WERI-Rb-1 (cell line): ENCODE measurements at places on chromosomes 16 and 17.

GRCh38 chr17:63774969-63775265, 947 bp downstream of the DDX42 start:
- DNase-seq: no peak

- no peak for DNase-seq
Measured at GRCh38 chr17:2449486-2449885, 48.6 kb upstream of the MNT start.

- DNase-seq: no peak
Measured at GRCh38 chr16:17244872-17245551, 225.7 kb downstream of the XYLT1 start.

GRCh38 chr16:86092586-86093480, 193.9 kb downstream of the IRF8 start:
- DNase-seq: no peak

DNA sequence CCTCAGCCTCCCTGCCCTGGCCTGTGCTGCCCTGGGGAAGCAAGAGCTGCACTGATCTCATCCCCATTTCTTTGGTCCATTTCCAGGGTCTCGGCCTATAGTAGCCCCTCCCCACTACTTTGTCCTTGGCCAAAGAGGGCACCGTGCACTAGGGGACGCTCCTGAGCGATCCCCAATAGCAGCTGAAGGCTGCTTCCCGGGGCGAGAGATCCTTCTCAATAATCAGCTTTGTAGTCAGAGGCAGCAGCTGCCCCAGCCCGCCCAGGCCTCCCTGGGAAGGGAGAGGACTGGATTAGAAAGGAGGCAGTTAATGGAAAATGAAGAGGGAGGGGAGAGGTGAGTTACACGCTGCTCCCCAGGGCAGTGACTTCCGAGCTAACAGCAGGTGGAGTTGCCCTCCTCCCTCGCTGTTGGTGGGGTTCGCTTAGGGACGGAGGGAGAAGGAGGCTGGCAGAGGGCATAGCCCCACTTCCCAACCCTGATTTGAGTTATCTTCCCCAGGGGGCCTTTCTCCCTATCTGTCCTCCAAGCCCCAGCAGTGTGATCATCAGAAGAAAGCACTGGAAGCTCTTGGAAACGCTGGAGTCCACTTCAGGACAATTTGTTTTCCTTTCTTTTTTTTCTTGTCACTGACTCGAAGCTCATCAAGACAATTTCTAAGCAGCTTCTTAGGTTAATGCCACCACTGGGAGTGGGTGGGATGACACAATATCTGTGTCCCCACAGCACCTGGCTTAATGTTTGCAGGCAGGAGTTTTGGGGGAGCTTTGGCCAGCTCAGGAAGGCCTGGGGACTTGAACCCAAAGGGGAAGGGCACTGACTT, 2.6 kb downstream of the MXRA7 start:
- peak; percentile 98 for DNase-seq

GRCh38 chr16:28053461-28053860, 10.1 kb downstream of the GSG1L start:
- DNase-seq: no peak

GRCh38 chr16:72427783-72428331, 255.9 kb upstream of the PMFBP1 start:
- no peak for DNase-seq

DNA sequence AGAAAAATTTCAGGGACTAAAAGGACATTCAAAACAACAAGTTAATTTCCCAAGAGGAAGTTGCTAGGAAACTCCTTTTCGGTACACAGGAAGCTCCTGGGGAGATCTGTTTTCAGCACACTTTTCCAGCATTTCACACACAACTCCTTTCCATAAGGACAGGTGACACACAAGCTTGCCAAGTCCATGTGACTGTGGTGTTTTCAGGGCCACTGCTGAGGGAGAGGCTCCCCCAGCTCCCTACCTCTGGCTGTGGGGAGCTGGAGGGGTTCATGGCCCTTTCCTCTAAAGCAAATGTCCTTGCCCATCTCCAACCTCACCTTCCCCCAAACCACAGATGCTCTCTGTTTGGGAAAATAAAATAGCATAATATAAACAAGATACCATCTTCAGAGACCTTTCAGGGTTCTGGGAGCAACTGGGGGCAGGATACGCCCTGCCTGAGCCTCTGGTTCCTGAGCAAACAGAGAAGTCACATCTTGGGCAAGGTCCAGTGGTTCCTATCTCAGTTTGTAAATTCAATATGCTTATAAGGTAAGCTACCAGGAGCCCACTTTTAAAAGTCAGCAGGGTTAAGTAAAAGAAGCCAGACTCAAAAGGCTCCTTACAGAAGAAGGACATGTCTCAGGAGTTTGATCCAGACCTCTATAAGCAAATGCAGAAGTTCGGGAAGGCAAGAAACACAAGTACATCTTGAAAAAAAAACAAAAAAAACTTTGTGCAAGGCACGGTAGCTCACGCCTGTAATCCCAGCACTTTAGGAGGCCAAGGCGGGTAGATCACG, 3.0 kb downstream of the PDZD9 start:
- DNase-seq: no peak

GRCh38 chr16:2211923-2212347, 1.3 kb upstream of the BRICD5 start:
- no peak for DNase-seq

- DNase-seq: no peak
Measured at GRCh38 chr16:21169249-21169981, 10.9 kb downstream of the LDAF1 start.

- peak; percentile 58 for DNase-seq
Measured at GRCh38 chr17:965311-965989, 14.1 kb downstream of the NXN start.

DNA sequence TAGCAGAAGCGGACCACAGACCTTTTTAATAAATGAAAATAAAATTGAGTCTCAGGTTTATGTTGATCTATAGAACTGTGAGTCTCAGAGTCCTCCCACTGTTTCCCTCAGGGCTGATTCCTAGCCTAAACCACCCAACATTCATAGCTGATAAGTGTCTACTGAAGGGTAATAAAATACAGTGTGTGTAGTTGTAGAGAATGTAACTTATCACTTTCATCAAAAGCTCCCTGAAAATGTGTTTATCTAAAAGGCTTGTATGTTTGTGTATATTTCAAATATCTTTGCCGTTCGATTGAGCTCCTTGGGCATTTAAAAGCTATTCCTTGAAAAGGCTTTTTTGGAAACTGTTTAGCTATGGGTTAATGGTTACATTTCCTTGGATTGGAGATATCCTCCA, 740.3 kb upstream of the SOX9 start:
- DNase-seq: no peak

- DNase-seq: no peak
Measured at GRCh38 chr17:35931794-35932425, 1.3 kb upstream of the RDM1 start.

GRCh38 chr17:65541453-65541852, 20.0 kb downstream of the AXIN2 start:
- DNase-seq: no peak

DNA sequence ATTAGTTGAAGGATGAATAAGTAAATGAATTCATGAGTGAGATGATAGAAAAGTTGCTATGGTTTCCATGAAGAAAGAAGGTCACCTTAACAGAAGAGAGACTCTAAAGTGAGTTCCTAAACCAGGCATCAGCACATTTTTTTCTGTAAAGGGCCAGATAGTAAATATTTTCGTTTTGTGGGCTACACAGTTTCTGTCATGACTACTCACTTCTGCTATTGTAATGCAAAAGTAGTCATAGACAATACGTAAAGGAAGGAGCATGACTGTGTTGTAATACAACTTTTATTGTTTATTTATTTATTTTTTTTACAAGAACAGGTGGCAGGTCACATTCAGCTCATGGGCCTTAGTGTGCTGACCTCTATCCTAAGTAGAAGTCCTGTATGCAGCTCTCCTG, 426.1 kb upstream of the DYNLRB2 start:
- no peak for DNase-seq

GRCh38 chr16:17832738-17833137, 362.0 kb upstream of the XYLT1 start:
- DNase-seq: no peak

DNA sequence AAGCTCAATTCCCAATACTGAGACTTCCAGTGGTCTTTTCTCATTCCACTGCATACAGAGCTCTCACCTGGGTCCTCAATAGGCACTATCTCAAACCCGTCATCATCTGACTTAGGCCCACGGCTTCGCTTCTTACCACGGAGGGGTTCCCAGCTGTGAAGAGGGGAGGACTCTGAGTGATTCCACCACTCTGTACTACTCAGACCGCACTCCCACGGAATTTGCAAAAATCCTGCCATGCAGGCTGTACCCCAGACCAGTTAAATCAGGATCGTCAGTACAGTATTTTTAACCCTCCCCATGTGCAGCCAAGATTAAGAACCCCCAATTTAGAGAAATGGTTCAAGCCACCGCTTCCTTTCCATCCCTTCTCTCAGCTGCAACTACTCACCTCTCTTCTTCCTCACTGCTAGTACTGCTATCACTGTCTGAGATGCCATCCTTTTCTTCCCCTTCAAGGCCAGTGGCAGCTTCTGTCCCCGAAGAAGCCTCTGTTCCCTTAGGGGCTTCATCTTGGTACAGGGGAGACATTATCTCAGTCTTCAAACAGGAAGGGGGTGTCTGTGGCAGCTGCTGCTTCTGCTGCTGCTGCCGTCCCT, 6.2 kb upstream of the PSMC5 start:
- DNase-seq: no peak

- no peak for DNase-seq
Measured at GRCh38 chr17:21378553-21378952, 2.4 kb downstream of the KCNJ12 start.

DNA sequence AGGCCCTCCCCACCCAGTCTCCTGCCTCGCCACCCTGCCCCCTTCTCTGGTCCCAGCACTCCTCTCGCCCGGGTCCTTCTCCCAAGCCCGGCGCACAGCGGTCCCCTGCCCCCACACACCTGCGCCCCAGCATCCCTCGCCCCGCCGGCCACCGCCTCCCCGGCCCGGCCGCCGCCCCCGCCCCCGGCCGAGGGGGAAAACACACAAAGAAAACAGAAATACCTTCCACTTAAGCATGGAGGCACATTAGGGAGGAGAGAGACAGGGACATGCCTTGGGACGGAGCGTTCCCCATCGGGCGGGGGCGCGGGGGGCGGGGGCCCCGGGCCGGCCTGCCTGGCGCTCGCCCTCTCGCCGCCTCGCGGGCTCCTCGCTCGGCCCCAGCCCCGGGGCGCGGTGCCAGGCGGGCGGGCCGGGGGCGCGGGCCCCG, 326 bp downstream of the SRCIN1 start:
- DNase-seq: no peak

- no peak for DNase-seq
Measured at GRCh38 chr17:82590881-82591539, 57.2 kb downstream of the WDR45B start.

DNA sequence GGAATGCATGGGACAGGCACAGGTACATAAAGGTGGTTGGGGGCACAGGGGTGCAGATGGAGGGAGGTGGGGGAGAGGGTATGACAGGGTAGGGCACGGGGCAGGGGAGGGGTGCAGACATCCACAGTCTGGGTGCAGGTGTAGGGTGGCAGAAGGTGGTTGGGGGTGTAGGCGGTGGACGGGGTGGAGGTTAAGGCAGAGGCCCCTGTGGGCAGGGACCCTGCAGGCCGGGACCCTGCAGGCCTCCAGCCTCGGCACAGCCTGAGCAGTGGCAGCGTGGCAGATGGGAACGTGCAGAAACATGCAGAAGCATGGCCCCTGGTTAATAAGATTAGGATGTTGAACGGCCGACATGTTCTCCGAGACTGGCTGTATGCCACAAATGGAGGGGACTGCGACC, 115.2 kb downstream of the RBFOX3 start:
- DNase-seq: peak; percentile 61

DNA sequence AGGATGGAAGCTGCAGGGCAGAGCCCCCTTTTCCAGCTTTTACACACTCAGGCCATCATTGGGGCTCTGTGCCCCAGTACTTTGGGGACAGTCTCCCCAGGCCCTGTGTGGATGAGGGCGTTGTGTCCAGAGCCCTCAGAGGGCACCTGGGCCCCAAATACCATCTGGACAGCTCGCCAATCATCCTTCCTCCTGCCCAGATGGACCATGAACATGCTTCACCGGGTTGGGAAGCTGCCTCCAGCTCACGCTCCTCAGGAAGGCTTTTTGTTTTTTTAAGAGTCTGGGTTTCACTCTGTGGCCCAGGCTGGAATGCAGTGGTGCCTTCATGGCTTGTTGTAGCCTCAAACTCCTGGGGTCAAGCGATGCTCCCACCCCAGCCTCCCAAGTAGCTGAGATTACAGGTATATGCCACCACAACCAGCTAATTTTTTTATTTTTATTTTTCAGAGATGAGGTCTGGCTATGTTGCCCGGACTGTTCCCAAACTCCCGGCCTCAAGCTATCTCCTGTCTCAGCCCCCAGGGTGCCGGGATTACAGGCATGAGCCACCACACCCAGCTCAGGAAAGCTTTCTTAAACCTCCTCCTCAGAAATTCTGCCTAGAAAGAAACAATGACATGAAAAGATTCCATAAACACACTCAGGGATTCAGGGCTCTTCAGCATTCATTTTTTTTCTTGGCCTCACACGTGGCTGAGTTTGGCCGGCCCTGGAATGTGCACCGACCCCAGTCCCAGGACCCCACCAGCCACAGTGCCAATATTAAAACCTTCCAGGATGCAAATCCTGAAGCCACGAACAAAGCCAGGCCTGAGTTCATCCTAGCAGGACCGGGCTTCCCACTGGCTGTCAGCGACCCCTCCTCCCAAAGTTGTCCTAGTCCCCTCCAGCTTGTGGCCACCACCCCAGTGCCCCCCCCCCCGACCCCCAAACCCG, 27.4 kb upstream of the ZNF423 start:
- DNase-seq: no peak

GRCh38 chr16:58160855-58161254, 31.7 kb upstream of the CFAP20 start:
- no peak for DNase-seq

DNA sequence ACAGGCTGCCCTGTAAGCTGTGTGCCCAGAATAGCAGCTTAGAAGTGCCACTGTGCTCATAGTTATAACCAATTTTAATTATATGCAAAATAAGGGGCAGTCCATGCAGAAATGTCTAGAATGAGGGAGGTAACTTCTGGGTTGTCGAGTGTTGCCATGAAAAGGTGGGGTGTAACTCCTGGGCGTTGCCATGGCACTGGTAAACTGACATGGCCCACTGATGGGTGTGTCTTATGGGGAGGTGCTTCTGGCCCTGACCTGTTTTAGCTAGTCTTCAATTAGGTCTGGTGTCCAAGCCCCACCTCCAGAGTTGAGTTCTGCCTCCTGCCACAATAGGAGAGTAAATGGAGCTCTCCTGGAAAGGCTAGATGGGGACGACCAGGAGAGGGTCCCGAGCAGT, 120.6 kb downstream of the SALL1 start:
- no peak for DNase-seq

DNA sequence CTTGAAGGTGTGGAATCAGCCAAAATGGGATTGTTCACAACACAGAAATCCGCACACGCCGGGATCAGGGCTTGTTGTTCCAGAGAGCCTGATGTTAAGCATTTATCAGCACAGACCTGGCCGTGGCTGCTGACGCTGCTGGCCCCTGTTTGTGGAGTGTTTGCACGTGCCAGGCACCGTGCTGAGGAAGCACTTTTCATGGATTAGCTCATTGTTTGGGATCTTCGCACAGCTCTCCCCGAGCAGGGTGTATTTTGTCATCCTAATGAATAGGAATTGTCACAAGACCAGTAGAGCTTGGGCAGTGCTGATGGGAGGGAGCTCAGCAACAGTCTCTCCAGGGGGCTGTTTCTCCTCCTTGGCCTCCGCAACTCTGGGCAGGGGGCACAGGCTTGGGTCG, 160.4 kb upstream of the PLCG2 start:
- no peak for DNase-seq

GRCh38 chr17:71084219-71084618, 914.9 kb downstream of the KCNJ2 start:
- peak; percentile 82 for DNase-seq
